ENCODE measurements at places on chromosomes 6 and 20.

GRCh38 chr20:49796600-49797343 lies 15.9 kb upstream of the SLC9A8 start:
- DNase-seq, result no peak

- DNase-seq, result peak; percentile 26
Observed at GRCh38 chr6:128713461-128713860, 169.5 kb upstream of the LAMA2 start.

DNA sequence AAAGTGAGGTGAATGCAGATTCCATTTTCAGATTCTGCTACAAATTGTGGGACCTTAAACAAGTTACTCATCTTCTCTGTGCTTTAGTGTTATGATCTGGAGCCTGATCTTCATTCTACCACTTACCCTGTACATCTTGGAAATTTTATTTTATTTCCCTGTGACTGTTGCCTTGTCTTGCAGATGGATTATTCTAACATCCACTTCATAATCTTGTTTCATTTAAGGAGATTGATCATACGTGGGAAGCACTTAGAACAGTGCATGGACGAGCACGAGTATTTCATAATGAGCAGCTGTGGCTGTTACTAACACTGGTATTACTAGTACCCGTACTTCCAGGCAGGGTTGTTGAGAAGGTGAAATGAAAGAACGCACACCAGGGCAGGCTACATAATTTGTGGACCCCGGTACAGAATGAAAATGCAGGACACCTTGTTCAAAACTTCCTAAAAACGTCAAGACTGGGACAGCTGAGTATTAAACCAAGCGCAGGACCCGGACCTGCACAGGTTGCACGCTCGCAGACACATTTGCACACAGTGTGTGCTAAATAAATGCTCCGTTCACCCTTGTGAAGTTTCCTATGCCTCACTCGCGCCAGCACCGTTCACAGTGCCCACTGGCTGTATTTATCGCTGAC lies 535 bp upstream of the CCDC170 start:
- DNase-seq, result no peak

DNA sequence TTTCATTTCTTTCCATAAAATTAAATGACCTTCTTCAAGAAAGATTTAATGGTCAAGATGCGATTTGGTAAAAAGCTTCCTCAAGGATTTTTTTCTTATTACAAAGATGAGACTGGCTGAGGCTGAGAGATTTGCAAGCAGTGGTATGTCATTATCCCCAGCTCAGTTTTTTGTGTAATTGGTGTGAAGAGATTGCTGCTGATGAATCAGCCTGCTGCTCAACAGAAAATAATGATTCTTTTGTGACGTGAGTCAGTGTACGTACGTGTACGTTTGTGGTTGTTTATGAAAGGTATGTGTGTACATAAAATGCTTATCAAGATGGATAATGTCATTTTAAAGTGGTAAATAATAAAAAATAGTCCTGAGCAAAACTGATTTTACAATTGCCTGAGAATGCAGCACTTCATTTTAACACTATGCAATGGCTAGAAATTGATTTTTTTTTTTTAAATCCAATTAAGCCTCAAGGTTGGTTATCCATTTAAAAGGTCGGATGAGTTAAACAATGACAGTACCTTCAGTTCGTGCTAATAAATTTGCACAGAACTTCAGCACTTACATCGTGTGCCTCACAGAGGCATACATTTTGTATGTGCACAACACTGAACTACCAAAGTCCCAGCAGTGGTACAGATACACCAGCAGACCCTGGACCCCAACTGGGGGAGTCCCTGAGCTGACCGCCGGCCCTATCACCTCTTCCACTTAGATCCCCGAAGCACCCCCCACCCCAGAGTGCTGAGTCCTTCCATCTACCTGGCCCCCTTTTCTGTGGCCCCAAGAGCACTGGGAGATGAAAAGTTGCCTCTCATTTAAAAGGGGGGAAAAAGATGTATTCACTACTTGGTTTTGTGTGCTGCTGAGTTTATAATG lies 9.7 kb upstream of the NPEPL1 start:
- no peak for DNase-seq

GRCh38 chr6:3872370-3872854 lies 23.2 kb downstream of the FAM50B start:
- no peak for DNase-seq

GRCh38 chr6:89082486-89082891 lies 1.9 kb downstream of the PNRC1 start:
- no peak for DNase-seq

DNA sequence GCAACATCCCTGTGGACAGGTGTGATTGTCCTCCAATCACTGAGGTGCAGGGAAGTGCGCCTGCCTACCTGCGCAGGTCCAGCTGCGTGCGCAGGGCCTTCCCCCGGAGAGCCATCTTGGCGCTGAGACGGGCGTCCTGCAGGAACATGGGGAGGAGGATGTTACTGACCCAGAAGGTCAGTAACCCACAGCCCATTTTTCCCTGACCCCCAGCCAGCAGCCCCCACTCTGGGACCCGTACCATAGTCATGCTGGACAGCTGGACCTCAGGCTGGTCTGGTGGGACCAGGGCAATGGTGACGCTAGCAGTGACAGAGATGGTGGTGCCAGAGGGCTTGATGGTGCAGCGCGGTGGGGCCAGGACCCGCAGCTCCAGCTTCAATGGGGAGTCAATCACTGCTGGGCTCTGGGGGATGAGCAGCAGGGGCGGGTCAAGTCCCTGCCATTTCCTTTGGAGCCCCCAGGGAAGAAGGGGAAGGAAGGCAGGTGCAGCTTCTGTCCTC lies 9.7 kb downstream of the PLTP start:
- DNase-seq, result no peak

- no peak for DNase-seq
Observed at GRCh38 chr20:15923030-15923776, 650.0 kb downstream of the KIF16B start.

DNA sequence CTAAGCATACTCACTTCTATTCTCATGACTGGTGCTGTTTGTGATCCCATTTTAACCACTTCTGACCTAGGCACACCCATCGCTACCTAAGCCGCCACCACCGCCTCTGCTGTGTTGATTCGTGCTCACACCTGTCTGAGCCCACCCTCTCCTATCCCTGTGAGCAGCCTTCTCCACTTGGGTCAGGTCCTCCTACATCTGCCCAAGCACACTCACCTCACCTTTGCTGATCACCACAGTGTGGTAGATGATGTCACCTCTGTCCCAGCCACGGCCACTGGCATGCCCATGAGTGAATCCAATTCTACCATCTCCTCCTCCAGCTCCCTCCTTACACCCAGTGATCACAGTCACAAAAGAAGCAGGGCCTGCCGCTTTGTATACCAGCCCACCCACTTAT lies 20.8 kb downstream of the MUC22 start:
- DNase-seq, result no peak

GRCh38 chr20:22526512-22527012 lies 57.8 kb downstream of the FOXA2 start:
- DNase-seq, result no peak

GRCh38 chr6:15615802-15616201 lies 47.0 kb downstream of the DTNBP1 start:
- DNase-seq, result no peak

DNA sequence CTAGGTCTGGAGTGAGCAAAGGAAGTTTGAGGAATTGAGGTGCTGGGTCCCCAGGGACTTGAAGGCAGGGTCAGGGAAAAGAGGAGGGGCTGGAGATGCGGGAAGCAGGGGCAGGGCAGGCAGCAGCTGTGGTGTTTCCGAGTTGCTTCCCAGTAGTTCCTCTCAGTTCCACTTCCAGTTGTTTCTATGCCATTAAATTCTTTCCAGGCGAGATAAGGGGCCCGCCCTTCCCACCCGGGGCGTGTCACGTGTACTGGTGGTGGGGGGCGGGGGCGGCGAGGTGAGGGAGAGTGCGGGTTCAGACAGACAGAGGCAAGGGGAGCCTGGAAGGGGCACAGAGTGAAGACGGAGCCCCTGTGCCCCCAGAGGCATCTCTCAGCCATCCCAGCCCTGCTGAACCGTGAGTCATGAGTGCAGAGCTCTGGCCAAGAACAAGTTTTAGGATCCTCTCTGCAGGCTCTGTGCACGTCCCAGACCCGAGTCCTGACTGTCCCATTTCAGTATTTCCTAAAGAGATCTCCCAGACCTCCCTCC lies 977 bp downstream of the TNXB start:
- no peak for DNase-seq

DNA sequence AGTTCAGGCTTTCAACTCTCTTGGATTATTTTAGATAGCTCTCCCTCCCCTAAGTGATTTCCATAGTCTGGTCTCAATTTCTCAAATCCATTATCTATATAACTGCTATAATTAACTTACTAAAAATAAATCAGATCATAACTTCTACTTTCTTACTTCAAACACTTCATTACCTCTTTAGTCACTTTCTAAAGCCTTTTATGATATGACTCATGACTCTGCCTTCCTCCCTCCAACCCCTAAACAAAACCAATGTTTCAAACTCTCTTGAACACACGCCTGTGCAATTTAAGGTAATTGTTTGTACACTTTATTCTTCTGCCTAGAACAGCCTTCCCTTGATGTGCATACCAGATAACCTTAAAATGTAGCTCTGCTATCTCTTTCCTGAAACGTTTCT lies 100.5 kb downstream of the LMBRD1 start:
- DNase-seq, result no peak

- no peak for DNase-seq
Observed at GRCh38 chr20:50569864-50570836, 60.0 kb downstream of the PTPN1 start.

DNA sequence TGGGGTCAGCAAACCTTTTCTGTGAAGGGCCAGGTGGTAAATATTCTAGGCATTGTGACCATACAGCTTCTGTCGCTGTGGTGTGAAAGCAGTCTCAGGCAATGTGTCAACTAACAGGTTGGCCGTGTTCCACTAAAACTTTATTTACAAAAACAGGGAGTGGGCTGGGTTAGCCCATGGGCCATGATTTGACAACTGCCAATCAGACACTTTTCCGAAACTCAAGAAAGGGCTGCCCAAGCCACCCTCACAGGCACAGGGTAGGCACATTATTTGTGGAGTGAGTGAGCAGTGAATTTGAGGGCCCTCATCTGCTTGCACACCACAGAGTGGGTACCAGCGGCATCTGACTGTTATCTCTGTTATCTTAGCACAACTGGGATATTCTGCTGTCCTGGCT lies 290.3 kb downstream of the TAF4 start:
- DNase-seq, result no peak

DNA sequence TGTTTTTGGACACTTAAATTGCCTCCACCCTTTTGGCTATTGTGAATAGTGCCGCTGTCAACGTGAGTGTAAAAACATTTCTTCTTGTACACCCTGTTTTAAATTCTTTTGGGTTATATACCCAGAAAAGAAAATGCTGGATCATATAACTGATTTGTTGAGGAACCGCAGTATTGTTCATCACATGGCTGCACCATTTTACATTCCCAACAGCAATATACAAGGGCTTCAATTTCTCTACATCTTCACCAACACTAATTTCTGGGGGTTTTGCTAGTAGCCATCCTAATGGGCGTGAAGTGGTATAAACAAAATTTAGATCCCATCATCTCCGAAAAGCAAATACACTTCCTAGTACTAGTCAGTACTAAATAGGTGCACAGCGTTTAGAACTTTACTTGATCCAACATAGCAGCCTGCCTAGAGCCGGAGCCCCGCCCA lies 579 bp upstream of the BPHL start:
- no peak for DNase-seq

DNA sequence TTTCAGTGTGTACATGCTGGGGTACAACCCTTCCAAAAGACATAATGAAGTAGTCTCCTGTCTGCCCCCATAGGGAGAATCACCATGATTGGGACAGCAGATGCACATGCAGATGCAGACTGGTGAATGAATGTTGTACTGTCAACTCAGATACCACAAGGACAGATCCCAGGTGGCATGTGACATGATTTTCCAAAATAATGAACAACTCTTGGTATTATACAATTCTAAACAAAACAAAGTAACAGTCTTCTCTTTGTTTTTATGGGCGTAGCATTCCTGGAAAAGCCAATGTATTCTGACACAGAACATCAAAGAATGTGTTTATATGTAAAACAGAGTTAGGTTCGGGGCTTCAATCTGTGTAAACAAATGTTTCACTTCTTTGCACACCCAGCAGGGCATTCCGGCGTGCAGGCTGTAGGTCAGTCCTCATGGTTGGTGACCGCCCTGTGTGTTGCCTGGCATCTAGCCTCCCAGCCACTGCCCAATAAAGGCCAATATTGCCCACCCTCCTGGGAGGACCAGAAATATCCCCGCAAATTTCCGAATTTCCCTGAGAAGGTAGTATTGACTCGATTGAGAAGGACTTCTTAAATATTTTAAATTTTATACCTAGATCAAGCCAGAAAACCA lies 127.7 kb downstream of the KLHL32 start:
- DNase-seq, result no peak

DNA sequence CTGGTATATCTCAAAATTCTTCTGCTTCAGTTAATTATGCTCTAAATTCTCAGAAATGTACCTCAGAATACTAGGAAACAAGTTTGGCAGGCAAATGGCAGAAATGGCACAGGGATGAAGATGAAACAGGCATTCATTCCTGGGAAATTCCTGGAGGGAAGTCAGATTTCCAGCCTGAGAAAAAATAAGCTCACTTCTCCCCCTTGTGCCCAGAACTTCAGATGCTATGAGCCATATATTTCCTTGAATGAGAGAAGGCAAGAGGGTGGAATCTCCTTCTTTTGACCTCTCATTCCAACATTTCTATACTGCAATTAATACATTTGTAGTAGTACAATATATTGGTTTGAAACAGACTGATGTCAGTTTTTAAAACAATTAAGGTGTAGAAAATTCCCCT lies 22.8 kb downstream of the RGS17 start:
- DNase-seq, result no peak

DNA sequence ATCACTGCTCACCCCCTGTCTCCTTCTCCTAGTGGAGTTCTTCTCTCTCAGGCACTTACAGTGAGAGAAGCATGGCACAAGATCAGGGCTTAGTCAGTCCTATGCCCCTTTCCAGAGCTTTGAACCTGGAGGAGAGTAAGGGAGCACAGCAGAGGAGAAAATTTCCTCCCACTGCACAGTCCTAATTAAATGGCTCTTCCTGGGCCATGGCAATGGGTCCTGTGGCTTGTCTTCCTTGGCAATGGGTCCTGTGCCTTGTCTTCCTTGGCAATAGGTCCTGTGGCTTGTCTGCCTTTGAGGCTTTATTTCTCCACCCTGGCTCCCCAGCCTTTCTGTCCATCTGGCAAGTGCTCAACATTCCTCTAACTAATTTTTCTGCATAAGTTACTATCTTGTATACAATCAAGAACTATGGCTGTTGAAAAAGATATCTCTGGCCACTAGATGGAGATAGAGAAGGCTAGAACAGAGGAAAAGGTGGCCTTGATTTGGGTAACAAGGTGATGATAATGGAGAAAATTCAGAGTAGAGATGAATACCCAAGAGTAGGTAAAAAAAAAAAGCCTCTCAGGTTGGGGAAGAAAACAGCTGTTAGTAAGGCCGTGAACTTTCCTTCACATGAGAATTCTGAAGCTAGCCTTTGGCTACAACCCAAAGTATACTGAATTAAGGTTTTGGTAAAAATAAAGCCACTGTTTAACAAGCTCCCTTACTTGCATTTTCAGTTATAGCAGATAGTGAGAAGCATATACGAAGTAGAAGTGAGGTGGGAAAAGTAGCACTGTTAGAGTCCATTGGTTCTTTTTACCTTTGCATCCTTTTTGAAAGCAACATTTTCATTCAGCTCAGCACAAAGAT lies 504.9 kb downstream of the DOK5 start:
- DNase-seq, result no peak
